ENCODE measurements at places on chromosomes 7 and 10. TPM values are rescaled to one million over a fixed set of nuclear protein-coding genes. Genes with fewer than 3 reads are reported as not detected.

The CFTR gene
- not detected for total RNA-seq

The PNLIP gene
- total RNA-seq: not detected

The THSD7A gene
- not detected for total RNA-seq

The MYO3A gene
- total RNA-seq: 1.4 TPM

The C10orf90 gene
- not detected for total RNA-seq

The OR2A42 gene
- total RNA-seq: 0.10 TPM

The CHST3 gene
- not detected for total RNA-seq

The SAP25 gene
- total RNA-seq: 51.7 TPM

The CCDC7 gene
- 23.5 TPM for total RNA-seq

The MYO1G gene
- 107 TPM for total RNA-seq

The LRRC4 gene
- 1.2 TPM for total RNA-seq

The AMPH gene
- not detected for total RNA-seq

The ANKRD1 gene
- not detected for total RNA-seq

The ATOH7 gene
- not detected for total RNA-seq

The FZD1 gene
- 0.49 TPM for total RNA-seq

The WAC gene
- total RNA-seq: 196 TPM

The EIF4H gene
- 199 TPM for total RNA-seq

The C7orf57 gene
- not detected for total RNA-seq

The OPN4 gene
- not detected for total RNA-seq
